AG08395 (cell line): ENCODE measurements at places on chromosomes 4 and X.

DNA sequence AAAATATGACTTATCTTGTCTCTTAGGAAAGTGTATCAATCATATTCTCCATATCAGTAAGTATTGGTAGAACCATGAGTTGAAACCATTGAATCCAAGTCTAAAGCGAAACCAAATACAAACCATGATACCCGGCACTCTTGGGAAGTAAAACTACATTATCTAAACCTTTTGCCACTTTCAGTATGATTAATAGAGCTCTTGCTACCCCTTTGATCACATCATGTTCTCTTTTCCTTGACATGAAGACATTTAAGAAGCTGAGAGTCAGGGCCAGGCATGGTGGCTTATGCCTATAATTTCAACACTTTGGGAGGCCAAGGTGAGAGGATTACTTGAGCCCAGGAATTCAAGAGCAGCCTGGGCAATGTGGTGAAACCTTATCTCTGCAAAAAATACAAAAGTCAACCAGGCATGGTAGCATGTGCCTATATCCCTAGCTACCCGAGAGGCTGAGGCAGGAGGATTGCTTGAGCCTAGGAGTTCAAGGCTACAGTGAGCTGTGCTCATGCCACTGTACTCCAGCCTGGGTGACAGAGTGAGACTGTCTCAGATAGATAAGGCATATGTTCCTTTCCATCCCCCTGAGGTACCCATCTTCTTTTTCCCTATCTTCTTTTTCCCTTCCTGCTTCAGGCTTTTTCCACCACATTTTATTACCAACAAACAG, 45.4 kb downstream of the CEP135 start:
- no peak for DNase-seq

- peak; percentile 7 for DNase-seq
Observed at GRCh38 chrX:20585782-20586181, 319.1 kb upstream of the RPS6KA3 start.

- no peak for DNase-seq
Observed at GRCh38 chr4:55725057-55725456, 89.0 kb upstream of the NMU start.

DNA sequence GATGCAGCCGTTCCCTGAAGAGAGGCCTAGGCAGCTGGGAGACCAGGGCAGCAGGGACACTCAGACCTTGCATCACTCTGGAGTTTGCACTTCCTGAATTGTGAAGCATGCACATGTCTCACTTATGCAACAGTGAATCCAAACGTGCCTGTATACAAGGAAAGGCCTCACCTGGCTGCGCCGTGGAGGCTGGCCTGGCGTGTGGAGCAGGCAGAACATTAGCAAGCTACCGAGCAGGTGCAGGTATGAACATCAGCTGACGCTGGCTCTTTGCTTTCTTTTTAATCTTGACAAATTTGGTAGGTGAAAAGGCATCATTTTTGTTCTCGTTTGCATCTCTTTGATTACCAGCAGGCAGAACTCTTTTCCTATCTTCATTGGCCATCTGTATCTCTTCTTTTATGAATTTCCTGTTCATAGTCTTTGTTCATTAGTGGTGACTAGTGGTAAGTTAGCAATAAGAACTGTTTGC, 37.1 kb upstream of the IRAK1 start:
- DNase-seq: no peak

- DNase-seq: peak; percentile 19
Observed at GRCh38 chr4:137375111-137375850, 157.0 kb downstream of the PCDH18 start.
